ENCODE measurements at places on chromosomes 7 and 10.

DNA sequence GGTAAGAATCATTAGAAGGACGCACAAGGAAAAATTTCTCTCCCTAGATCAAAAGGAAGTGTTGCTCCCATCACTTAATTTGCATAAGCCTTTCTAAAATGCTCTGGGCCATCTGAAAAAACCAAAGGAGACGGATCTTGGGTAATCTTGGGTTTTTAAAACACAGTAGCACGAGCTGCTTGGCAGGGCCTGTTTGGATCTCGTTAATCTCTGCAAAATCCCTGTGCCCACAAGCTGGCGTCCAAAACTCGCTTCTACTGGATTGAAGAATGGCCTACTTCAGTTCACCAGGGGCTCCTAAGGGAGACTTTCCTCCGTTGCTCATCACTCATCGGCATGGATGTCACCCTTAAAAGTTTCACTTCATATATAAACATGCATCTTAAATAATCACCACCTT, 128.6 kb downstream of the RNF216 start:
- DNase-seq, result no peak

GRCh38 chr10:71569775-71570588, 149.6 kb downstream of the C10orf105 start:
- DNase-seq, result peak; percentile 20

DNA sequence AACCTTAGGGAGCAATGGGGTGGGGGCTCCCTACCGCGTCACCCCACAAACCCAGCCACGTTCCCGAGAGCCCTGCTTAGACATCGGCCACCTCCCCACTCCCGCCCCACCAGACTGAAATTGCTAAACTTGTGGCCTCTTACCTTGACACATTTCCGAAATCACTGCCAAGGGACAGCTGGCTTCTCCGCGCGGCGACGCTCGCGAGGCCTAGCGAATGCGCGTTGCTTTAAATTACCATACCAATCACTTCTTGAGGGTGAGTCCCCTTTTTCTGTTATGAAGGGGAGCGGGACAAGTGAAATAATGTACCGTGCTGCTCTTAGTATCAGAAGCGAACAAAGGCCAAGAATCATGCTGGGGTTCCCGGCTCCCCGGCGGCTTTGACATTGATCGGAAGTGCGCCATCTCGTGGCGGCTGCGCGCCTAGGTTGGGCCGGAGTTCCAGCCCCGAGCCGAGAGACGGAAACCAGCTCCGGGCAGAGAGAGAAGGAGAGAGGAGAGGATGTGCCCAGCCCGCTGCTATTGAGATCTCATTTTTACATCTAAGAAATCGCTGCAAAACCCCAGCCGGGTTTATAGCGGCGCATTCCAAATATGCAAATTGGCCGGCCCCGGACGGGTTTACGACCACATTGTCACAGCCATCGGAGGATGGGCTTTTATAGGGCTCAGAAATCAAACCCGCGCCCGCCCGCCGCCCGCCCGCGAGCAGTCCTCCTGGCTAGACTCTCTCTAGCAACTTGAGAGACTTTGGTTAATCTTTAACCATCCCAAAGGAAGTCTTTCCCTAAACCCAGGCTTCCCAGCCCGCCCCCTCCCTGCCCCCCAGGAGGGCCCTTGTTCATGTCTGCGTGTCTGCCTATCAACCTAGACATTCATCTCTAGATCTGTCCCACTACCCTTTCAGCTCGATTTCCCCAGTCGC, 5.3 kb downstream of the HOXA11 start:
- DNase-seq, result peak; percentile 79

DNA sequence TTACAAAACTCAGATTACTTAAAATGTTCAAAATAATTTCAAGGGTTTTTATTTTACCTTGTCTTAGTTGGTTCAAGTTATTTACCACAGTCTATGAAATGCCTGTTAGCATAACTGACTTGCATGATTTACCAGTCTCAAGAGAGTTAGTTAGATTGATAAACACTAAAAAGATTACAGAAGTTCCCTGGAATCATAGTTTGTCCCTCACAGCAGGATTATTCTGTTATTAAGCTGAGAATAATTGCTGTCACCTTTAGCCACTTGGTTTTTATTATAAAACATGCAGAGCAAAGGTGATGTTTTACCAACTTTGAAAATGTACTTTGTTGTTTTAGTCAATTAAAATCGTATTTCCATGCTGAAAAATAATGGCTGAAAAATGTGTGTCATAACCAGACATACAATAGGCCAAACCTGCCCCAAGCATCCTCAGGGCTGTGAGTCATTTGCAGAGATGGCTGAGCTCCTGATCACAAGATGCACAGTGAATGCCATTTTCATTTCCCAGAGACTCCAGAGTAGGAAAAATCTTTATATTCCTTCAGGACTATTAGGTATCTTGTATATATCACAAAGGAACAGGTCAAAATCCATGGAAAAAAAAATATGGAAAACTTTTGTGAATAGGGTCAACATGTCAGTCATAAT, 87.8 kb upstream of the DKK1 start:
- DNase-seq, result peak; percentile 76

- no peak for DNase-seq
These were observed 706.0 kb upstream of the AUTS2 start for GRCh38 chr7:68892236-68892635.

GRCh38 chr7:50372923-50373322, 68.4 kb downstream of the IKZF1 start:
- DNase-seq, result no peak

Data from stromal cell of bone marrow (primary cell).